NCI-H1436 (cell line): ENCODE measurements at places on chromosomes 3 and 15.

GRCh38 chr3:14297784-14298236 is 104.6 kb upstream of the SLC6A6 start:
- DNase-seq = no peak

DNA sequence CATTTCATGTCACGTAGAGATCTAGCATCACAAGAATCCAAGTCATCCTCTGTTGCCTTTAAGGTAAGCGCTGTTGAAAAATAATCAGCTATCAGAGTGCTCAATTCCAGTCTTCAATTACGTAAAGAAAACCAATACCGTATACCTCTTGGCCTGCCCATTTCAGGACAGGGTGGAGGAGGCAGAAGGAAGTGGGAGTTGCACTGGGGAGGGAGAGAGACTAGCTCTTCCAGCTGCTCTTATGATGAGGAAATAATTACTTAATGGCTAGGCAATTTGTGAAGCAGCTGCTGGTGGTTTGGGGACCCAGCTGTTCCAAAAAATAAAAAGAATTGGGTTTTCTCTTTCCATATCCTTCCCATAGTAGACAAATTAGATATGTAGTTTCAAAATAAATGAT is 365.8 kb upstream of the MCTP2 start:
- no peak for DNase-seq

DNA sequence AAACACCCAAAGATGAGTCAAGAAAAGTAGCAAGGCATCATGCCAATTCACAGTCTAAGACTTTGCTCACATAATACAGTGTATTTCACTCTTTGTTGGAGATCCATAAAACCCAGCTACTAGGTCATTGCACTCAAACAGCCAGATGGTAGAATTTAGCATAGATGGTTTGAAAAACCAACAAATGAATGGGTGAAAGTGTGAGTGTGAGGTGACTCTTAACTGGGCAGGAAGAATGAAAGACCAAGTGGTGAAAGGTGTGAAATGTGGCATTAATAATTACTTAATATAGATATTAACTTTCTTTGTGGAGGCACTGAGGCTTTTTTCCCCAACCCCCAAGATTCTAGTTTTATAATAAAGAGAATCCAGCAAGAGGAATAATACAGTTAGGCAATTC is 159.5 kb downstream of the SQOR start:
- DNase-seq = no peak

- DNase-seq = no peak
Measured at GRCh38 chr3:32303399-32303747, 64.9 kb downstream of the CMTM8 start.

GRCh38 chr15:40310001-40310959 is 2.5 kb upstream of the PLCB2 start:
- DNase-seq = peak; percentile 49

DNA sequence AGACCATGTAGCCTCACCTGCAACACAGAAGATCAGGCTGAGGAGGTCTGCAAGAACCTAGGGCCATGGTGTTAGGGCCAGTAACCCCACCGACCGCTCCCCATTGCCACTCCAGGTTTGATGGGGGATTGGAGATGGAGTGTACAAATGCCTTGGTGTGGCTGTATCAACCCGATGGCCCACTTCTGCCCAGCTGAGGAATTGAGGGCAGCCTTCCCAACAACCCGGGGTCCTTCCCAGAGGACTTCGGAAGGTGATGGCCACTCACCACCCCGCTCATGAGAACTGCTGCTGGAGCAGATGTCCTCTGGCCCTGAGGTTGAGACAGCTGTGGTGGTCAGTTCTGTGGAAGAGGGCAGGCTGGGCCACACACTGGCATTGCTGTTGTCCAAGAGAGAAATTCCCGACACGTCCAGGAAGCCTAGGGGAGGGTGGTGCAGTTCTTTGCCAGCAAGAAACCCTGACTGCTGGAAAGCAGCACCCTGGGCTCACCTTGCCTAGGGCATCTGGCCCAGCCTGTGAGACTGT is 8.9 kb downstream of the GORASP1 start:
- DNase-seq = no peak

- peak; percentile 70 for DNase-seq
Measured at GRCh38 chr3:195080571-195081151, 190.3 kb downstream of the XXYLT1 start.

DNA sequence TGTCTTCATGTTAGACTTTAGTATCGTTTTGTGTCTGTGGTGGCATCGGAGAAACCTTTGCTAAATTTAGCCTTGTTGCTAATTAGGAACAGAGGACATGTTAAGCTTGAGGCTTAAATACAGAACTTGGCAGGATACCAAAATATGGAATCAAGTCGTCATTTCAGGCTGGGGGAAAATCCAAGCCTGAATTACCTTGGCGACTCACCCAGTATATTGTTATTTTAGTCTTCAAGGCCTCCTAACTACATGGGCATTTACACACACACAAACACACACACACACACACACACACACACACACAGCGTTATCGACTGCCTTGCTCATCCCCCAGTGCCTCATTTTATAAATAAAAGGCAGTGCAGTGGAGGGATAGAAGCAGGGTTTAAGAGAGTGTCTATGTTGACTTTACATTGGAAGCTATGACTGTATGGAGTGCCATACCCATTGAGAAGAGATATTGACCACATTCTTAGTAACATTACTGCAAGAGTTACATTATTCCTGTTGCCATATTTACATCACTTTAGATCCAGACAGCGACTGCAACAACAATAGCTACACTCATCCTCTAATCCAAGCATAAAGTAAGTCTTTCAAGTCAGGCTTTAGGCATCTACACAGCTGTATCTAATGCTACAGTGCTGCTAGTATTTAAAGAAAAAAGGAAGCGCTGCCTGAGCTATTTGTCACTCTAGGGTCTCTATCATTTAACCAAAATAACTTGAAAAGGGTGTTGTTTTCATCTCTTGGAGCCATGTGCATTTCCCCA is 210.8 kb upstream of the SEMA6D start:
- peak; percentile 32 for DNase-seq

DNA sequence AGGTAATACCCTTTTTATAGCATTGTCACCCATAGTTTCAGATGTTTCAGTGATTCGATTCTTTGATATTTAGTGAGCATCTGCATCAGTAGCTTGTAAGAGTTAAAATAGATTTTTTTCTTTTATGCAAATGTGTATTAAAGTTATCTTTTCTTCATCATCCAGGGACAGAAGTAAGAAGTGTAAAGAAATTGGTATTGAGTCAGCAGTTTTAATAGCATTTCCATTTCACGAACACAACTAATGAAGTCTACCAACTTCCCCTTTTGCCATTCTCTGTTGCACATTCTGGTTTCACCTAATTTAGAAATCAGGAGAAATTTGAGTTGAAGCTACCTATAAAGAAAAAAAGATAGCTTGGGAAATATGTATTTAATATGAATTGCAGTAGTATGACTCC is 127.9 kb downstream of the ROBO1 start:
- DNase-seq = no peak

GRCh38 chr3:151281671-151282324 is 3.5 kb upstream of the P2RY14 start:
- DNase-seq = no peak

GRCh38 chr15:90449206-90449735 is 61.2 kb downstream of the IQGAP1 start:
- no peak for DNase-seq

DNA sequence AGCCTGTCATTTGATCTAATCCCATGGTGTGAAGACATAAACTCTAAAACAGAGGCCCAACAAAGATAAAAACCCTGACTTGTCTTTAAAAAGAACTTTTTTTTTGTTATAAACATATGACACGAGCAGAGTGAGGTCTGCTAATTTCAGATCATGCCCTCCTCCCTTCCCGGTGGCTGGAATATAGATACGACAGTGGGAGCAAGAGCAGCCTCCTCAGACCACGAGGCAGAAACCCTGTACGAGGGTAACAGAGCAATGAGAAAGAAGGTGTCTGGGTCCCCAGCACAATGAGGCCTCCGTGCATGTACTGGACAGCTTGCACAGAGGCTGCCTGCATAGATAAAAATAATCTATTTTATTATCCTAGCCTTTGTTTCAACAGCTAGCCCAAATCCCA is 5.8 kb downstream of the TPRA1 start:
- DNase-seq = no peak

DNA sequence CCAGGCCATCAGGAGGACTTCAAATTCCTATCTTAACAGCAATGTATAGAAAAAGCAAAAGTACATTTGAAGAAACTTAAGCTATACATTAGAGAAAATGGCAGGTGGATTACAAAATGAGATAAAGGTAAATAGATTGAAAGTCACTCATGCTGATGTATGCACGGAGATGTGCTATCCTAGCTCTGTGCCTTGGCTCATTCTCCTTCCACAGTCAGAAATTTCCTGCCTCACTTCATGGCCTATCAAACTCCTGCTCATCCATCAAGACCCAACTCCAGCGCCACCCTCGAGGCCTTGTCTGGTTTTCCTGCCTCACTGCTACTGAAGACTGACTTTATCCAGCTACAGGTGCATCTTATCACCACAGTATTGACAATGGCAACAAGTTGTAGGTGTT is 72.9 kb downstream of the NSMCE3 start:
- no peak for DNase-seq

DNA sequence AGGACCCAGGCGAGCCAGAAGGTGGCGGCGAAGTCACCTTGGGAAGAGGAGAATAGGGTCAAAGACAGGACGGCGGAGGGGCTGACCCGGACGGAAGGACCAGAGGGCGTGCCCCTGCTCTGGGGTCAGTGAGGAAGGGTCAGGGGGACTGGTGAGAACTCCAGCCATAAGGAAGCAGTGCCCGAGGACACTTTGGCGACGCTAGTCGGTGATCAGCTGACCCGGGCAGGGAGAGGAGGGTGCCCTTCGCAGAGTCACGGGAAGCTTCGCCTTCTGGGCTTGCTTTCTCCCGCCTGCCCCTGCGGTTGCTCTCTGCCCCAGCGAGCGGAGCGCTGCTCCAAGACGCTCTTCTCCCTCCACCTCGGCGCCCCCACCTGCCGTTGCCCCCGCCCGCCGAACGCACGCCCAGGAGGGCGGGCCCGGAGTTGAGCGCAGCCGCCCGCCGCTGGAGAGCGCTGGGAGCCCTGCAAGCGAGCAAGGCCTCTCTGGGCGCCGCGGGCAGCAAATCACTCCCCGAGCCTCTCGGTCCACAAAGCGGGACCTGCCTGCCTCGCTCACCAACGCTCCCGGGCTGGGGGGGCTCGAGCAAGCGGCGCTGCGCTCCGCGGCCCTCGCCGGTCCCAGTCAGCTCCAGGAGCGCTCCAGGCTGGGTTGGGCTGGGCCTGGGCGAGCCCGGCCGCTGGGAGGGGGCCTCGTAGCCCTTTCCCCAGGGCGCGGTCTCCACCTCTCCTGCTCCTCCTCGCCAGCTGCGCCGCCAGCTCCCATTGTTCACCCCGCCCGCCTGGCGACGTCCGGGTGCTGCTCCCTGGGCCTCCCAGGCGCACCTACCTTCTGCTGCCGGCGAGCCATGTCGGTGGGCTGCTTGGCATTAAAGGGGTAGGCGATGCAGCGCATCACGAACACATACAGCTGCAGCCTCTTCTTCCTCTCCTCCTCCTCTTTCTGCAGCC is 1.2 kb downstream of the CADPS start:
- peak; percentile 51 for DNase-seq

- no peak for DNase-seq
Measured at GRCh38 chr15:32774022-32774421, 56.2 kb downstream of the GREM1 start.

- no peak for DNase-seq
Measured at GRCh38 chr3:146507331-146508120, 36.9 kb downstream of the PLSCR1 start.

- DNase-seq = no peak
Measured at GRCh38 chr3:52106951-52107611, 47.1 kb downstream of the POC1A start.

DNA sequence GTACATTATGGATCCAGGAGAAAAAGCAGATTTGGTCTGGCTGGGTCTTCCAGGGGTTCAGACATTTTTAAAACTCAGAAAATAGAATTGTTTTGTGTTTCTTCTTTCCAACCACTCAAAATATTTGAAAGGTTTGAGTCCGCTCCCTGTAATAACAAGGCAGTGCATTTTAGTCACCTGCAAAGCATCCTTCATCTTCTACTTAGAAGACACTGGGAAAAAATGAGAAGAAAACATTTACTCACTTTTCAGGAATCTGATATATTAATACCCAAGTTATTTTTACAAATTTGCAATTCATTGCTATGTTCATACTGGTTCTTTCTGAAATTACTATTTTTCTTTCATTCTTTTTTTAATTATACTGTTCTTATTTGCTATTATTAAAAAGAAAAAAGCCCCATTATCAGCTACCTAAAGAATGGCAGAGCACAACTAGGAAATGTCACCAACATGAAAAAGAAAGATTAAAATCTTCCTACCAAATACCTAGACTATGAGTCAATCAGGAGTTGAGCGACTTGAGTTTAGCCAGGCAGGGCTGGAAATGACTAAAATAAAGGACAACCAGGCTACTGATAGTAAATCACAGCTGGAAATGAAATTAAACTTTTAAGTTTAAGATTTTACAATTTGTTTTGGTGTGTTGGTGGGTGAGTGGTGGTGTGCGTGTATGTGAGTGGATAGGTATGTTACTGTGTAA is 280.3 kb upstream of the THBS1 start:
- DNase-seq = no peak

- DNase-seq = no peak
Measured at GRCh38 chr3:81931265-81932251, 170.1 kb upstream of the GBE1 start.
